ENCODE measurements at places on chromosomes 1 and 21.

- DNase-seq = no peak
These were observed 3.7 kb upstream of the THEM4 start for GRCh38 chr1:151912973-151913372.

- DNase-seq = no peak
These were observed 34.7 kb downstream of the ADARB1 start for GRCh38 chr21:45108808-45109781.

- DNase-seq = no peak
These were observed 40.6 kb downstream of the PDC start for GRCh38 chr1:186420311-186420710.

GRCh38 chr1:20148571-20149500, 9.7 kb downstream of the PLA2G2F start:
- DNase-seq = no peak

DNA sequence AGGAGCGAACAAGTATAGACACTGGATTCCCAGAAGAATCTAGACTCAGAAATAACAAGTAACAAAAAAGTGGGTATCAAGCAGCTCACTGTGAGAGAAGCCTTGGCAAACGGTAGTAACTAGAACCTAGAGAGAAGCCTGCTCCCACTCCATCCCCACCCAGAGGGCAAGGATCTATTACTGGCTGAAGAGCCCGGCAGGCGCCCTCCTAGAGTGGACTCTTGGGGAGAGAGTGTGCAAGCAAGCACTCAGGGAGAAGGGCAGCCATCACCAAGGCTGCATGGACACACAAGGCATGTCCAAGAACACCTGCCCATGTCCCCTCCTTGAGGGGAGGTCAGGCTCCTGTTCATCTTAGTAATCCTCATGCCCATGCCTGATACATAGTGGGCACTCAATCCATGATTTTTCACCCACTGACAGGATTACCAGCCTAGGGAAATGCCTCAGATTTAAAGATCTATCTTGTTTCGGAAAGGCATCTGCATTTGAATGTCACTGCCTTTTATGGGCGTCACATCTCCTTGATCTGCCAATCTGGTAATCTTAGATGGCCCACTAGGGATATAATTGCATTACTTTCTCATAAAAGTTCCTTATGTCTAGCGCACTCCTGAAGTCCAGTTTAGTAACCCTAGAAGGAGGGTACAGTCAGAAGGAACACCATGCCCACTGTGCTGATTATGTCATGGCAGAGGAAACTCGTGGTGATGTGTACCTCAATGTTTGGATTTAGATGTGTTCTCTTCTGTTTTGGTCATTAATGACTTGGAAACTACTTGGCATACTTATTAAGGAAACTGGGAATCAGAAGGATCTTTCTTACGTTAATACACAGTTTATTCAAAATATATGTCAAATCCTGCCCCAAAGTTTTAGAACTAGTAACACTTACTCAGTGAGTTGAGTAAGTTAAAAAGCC, 14.4 kb downstream of the CNN3 start:
- DNase-seq = no peak

GRCh38 chr1:243970077-243970476, 81.0 kb upstream of the ZBTB18 start:
- peak; percentile 15 for DNase-seq

GRCh38 chr1:164617377-164618201, 58.6 kb downstream of the PBX1 start:
- DNase-seq = no peak

GRCh38 chr1:153573351-153573750, 7.7 kb upstream of the S100A2 start:
- peak; percentile 69 for DNase-seq

GRCh38 chr1:230390371-230390770, 35.8 kb downstream of the PGBD5 start:
- DNase-seq = no peak

GRCh38 chr1:59917785-59918180, 8.8 kb downstream of the CYP2J2 start:
- no peak for DNase-seq
